ENCODE measurements at places on chromosomes 5 and 9.

- DNase-seq, result no peak
Observed at GRCh38 chr5:135426102-135427082, 20.8 kb downstream of the DCANP1 start.

- DNase-seq, result no peak
Observed at GRCh38 chr9:34492051-34492450, 30.7 kb downstream of the ENHO start.

- no peak for DNase-seq
Observed at GRCh38 chr9:33661176-33661575, 134.2 kb upstream of the PRSS3 start.

DNA sequence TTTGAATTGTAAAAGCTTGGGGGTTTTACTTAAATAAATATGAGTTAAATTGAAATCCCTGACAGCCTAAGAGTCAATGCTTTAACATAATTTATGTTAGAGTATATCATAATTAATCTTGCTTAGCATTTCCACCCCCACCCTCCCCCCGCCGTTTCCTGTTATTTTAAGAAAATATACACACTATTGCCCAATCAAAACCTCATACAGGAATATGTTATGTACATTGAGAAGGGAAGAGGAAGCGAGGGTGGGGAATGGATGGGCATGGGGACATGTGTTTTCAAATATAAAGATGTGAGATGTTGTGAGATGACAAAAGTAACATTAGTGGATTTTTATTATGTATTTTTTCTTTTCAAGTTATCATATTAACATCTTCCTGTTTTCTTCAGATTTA lies 561.1 kb upstream of the MEF2C start:
- no peak for DNase-seq

DNA sequence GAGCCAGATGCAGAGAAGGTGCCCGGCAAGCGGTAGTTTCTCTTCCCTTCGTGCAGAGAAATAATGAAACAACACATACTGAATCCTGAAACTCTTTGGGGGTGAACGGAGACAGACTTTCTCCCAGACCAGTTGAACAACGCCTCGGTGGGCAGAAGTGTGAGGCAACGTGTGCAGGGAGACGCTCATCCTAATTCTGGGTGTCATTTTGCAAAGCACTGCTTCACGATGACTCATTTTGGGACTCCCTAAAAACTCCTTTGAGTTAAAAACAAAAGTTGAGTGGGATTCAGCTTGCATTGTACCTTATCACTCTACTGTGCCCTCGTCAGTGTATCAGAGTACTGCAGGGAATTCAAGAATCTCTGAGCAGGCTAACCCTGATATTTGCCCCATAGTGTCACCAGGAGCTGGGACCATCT lies 3.5 kb upstream of the NEK6 start:
- DNase-seq, result no peak

DNA sequence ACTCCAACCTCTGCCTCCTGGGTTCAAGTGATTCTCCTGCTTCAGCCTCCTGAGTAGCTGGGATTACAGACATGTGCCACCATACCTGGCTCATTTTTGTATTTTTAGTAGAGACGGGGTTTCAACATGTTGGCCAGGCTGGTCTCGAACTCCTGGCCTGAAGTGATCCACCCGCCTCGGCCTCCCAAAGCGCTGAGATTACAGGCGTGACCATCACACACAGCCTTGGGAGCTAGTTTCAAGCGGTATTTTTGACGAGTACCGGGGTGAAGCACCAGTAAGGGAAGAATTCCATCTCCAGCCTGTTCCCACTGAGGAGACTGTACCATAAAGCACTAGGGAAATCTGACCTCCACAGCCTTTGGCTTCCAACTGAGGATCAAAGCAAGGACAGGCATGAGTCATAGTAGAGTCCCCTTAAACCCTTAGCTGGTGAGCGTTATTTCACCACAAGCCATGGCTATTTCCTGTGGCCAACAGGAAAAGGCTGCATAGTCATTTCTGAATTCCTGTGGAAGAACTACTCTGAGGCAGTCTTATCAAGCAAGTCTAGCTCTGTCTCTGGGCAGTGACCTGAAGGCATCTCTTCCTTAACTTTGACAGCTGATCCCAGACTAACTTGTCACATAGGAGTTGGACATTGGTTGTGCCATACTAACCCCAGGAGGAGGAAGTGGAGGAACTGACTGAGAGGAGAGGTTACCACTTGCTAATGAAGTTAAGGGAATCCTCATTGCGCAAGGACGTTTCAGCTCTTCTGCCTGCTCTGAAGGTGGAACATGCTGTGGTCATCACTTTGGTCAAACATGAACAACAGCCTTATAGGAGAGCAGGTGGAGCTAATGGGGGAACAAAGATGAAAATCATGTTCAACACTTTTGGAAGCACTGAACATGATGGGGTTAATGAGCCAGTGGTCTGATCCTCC lies 85.8 kb upstream of the DMRT1 start:
- DNase-seq, result peak; percentile 77

DNA sequence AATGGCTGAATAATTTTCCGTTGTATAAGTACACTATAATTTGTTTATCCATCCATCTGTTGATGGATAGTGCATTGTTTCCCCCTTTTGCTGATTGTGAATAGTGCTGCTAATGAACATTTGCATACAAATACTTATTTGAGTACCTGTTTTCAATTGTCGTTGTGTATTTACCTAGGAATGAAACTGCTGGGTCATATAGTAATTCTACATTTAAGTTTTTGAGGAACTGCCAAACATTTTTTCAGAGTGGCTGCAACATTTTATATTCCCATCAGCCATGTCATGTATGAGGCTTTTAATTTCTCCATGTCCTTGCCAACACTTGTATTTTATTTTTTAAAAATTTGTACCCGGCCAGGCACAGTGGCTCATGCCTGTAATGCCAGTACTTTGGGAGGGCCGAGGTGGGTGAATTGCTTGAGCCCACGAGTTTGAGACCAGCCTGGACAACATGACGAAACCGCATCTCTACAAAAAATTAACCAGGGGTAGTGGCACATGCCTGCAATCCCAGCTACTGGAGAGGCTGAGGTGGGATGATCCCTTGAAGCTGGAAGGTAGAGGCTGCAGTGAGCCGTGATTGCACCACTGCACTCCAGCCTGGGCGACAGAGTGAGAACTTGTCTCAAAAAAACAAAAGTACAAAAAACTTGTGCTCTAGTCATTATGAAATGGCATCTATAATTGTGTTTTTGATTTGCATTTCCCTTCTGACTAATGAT lies 2.2 kb upstream of the ANXA6 start:
- no peak for DNase-seq

GRCh38 chr9:84371737-84372136 lies 31.2 kb upstream of the SLC28A3 start:
- DNase-seq, result peak; percentile 67

DNA sequence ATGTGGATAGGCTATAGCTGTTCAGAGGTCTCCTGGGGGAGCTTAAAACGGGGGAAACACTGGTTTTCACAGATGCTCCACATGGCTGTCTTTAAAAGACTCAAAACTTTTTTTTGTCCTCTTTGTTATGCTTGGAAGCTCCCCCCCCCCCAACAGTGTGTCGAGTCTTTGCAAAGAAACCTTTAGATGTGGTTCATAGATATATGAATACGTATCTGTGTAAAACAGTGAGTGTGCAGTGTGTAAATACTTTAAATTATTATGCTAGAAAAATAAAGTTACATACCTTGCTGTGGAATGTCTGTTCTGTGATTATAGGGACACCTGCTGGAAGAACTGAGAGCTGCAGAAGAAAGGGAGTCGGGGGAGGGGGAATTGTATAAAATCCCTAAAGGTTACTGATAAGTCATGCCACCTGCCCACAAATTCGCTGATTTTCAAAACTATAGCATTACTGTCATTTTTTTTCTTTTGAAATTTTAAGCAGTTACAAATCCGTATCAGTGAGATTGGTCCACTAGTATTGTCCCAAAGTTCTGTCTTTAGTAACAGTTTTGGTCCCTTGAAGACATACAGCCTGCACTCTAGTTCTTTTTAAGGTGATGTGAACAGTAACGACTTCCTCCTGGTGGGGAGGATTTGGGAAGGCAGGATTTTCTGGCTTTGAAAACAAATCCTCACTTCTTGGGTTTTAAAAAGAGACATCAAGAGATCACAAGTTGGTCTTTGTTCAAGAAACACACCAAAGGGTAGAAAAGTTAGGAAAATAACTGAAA lies 22.9 kb downstream of the RGMB start:
- DNase-seq, result no peak

GRCh38 chr5:177478711-177479646 lies 5.5 kb upstream of the DBN1 start:
- DNase-seq, result no peak
